ENCODE measurements at places on chromosomes 16 and 17.

GRCh38 chr17:57723427-57724025 is 21.6 kb downstream of the CCDC182 start:
- no peak for DNase-seq

- no peak for DNase-seq
Measured at GRCh38 chr16:85210423-85211169, 98.3 kb upstream of the CIBAR2 start.

DNA sequence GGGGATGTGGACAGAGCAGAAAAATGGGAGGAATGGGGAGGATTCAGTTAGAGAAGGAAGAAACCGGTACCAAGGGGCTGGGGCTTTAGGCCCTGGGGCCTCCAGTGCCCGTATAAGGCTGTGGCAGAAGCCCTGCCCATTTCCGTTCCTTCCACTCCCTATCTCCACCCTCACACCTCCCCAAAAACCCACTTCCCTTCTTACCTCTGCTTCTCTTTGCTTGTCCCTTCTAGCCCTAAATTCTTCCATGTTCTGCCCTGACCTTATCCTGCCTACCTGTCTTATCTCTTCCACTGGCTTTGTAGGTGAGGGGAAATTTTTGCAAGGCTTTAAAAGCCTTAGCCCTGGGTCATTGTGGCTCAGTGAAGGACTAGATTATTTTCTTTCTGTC is 4.1 kb downstream of the RNF167 start:
- no peak for DNase-seq

- DNase-seq = no peak
Measured at GRCh38 chr16:50480206-50480605, 68.0 kb upstream of the NKD1 start.

Measured in NCI-H524 treated with DMSO at 0.1 percent for 48 hours (cell line).